Activated CD4-positive, alpha-beta T cell treated with anti-CD3 and anti-CD28 coated beads for 1 hour (primary cell): ENCODE measurements at places on chromosomes 3 and 15.

DNA sequence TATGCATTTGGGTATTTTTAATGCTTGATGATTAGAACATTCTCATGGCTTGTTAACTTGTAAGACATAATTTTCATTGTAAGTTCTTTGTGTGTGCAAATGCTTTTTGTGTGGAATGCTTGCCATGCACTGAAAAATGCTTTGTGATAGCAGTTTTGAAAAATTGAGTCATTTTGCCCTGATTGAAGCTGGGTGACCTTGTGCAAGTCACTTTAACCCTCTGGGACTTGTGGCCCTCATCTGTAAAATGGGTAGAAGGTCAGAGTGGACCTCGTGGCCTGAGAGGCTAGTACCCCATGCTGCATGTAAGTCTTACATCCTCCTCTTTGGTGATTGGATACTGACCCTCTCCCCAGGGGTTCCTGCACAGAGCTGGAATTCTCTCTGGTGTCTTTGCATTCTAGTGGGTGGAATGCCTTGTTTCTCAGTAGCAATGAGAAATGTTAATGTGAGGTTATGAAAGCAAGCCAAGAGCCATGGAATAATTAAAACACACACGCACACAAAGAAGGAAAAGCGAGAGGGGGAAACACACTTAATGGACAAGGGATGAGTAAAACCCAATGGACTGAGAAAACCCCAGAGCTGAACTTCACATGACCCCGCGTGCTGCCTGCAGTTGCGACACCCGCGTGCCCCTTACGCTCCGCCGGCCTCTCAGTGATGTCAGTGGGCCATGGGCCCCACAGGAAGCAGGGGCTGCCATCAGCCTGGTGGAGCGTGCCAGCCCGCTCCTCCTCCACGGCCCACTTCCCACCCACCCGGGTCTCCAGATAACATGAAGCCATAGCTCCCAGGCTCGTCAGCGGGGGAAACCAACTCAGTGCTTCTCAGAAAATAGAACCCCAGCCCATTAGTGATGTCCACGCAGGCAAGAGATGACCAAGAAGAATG lies 44.0 kb downstream of the SMAD3 start:
- DNase-seq = no peak

GRCh38 chr3:33196538-33196937 lies 22.1 kb downstream of the SUSD5 start:
- no peak for DNase-seq

GRCh38 chr3:152554980-152555379 lies 280.0 kb upstream of the P2RY1 start:
- DNase-seq = no peak

DNA sequence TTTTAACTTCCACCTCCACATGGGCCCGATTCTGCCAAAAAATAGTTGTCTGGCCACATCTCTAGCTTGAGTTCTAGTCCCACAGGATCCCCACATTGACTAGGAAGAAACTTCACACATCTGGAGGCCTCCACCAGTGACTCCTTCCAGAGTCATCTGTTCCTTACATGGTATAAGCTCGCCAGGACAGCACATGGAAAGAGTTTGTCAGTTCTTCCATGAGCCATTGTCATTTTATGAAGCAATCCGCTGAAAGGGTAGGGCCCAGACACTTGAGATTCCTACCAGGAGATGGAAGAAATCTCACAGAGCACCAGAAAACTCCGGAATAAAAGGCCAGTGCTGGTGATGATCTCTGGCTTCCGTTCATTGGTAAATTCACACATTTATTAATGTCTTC lies 350.5 kb upstream of the ICE2 start:
- DNase-seq = no peak

- no peak for DNase-seq
Measured at GRCh38 chr3:169524131-169524530, 139.4 kb downstream of the MECOM start.

- DNase-seq = no peak
Measured at GRCh38 chr3:44950275-44950734, 25.7 kb downstream of the ZDHHC3 start.

GRCh38 chr3:122273498-122273897 lies 51.5 kb upstream of the CSTA start:
- no peak for DNase-seq

DNA sequence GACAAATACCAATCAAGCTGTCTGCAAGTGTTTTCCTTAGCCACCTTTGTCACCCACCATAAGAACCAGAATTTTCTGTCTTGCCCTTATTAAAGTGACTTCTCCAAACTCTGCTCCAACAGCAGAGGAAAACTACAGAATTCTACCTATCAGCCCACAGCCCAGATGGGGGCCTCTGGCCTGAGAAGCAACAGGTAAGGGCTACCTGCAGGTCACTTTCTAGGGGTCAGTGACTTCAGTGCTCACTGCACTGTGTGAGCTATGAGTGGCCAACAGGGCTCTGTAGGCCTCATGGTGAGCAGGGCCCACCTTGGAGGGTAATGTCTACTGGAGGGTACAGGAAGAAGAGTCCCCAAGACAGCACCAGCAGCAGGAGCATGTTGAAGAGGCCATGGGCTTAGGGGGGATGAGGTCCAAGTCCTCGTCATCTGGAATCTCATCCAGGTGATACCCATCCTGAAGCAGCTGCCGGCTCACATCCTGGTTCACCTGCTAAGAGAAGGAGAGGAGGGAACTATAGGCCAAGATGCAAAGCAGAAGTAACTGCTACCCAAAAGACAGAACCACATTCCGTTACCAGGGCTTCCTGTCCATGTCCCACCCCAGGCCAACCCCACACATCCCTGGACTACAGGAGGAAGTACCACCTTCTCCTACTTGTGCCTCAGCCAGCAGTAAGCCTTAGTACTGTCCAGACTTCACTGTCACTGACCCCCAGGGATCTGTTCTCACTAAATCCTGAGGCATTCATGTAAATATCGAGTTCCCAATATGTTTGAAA lies 4.2 kb downstream of the FAM219B start:
- no peak for DNase-seq

DNA sequence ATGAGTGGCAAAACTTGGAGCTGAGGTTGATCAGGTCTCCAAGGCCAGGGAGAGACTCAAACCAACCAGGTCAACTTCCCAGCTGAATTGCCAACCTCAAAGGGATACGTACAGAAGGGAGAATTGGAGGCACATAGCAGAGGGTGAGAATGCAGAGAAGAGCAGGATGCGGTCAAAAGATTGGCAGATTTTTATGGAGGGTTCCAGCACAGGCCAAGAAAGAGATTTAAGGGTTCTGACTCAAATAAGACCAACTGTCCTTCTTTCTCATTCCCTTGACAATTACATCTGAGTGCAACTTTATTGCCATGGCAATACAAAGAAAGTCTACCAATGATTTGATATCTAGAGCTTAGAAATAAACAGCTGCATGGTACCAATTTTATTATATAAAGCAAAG lies 33.2 kb downstream of the SCG5 start:
- no peak for DNase-seq

DNA sequence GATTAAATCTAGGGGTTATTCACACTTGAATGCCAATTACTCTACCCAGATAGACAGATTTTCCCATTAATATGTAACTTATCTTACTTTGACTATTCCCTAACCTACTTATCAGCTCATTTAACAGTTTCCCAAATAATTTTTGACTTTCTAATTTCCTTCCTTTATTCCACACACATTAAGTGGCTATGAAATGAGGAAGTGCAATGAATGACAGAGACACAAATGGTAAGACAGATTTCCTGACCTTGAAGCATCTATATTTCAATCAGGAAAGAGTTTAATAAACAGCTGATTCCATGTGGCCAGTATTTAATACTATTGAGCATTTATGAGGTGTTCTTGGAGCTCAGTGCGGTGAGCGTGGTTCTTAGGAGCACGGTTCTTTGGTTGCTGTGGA lies 78.8 kb downstream of the SLC7A14 start:
- DNase-seq = no peak

DNA sequence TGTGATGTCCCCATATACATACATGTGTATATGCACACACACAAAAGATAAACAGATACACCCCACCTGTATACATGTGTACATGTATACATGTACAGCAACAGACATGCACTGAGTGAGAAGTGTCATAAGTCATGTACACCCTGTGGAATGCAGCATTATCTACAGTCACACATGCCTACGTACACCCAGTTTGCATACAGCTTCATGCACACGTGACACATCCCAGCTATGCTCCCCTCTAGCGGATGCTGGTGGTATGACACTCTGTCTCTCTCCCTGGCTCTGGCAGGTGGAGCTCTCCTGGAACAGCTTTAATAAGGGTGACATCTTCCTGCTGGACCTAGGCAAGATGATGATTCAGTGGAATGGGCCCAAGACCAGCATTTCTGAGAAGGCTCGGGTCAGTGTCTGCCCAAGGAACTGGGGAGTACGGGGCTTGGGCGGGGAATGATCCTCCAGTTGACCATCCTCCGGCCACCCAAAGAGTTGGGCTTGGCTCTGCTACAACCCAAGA lies 6.3 kb downstream of the VILL start:
- DNase-seq = peak; percentile 69

GRCh38 chr3:169813757-169814517 lies 1.2 kb upstream of the LRRC34 start:
- peak; percentile 53 for DNase-seq

DNA sequence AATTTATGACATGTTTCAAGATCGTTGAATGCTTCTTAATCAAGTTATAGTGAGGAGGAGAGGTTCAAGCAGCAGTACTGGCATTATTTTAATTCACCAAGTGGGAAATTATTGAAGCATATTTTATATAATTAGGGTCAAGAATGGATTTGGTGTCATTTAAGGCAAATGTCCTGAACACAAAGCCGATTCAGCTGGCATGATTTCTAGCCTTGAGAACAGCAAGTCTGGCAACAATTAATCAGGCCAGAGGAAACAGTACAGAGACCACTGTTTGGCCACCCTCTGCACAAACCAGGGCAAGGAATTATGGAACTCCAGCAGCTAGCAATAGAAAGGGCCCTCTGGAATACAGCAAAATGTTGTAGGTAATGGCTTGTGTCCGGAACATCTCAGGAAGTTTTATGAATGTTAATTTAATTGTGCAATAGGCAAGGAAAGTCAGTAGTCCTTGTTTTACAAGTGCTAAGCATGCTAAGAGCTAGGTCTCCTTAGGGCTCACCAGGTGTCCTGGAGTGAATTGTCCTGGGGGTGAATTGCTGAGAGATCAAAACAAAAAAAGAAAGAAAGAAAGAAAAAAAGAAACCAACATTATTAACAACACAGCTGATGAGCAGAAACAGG lies 38.7 kb upstream of the SNRK start:
- no peak for DNase-seq

- no peak for DNase-seq
Measured at GRCh38 chr3:150610785-150611184, 7.7 kb downstream of the SELENOT start.

DNA sequence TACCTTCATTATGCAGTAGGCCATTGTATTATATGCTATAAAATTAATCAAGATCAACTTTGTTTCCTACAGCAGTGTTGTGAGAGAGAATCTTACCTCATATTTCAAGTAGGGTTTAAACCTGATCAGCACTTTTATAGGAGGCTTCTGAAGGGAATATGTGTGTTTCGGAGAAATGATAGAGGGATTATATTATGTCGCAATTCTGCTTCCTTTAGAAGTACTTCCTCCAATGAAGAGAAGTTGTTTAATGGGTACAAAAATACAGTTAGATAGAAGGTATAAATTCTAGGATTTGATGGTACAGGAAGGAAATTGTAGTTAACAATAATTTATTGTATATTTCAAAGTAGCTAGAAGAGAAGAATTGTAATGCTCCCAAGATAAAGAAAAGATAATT lies 54.9 kb downstream of the NSUN3 start:
- no peak for DNase-seq

GRCh38 chr3:10292505-10293419 lies at the start of gene GHRL:
TSS of gene GHRL (minus strand) at chr3:10292947. CDS start at chr3:10290180, 2,767 bp downstream.
- no peak for DNase-seq

DNA sequence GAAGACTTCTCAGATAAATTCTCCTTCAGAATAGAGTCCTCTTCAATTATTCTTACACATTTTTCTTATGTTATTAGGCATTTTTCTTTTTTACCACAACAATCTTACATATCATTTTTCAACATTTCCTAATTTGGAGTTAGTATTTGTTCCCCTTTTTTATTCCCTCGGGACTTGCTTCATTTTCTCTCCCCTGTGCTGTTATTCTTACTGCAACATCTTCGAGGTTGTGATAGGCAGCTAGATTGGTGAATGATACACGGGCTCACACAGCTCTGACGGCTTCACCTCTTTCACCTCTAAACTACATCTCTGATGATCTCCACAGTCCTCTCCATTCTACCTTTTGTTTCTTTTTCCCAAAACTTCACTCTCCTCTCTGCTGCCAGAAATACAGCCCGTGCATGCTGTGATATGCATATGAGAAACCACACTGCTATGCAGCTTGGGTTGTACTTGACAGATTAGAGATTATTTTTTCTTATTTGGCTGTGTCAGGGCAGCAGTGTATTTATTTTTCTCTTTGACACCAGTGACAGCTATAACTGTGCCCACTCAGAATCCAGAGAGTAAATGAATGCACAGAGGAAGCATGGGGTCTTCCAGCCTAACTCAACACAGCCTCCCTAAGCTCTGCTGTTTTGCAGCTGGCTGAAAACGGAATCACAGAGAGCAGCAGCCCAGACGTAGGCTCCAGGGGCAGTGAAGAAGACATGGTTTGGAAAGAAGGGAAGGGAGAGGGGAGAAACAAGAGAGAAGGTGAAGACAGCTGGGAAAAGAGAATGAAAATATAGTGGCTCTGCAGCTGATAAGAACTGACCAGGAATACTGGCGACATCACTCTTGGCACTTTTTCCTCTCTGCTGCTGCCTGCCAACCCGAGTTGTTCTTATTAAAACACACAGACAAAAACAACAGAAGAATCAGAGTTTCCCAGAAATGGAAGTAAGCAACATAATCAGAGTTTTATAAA lies 61.8 kb downstream of the SLC9A9 start:
- DNase-seq = no peak

- no peak for DNase-seq
Measured at GRCh38 chr3:156723182-156723619, 48.8 kb downstream of the TIPARP start.

DNA sequence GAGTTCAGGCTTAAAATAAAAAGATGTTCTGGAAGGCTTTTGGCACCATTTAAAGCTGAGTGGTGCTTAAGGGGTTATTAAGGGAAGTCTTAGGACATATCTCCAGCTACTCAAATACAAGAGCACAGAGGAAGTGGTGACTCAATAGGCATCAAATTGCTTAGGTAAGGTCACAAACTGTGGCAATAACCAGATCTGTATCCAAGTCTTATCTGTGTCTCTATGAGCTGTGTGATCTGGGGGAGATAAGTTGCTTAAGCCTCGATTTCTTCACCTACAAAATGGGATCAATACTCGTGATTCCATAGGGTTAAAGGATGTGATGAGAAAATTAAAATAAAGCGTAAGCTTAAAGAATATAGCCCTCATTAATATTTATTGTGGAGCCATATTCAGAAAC lies 7.6 kb downstream of the HDC start:
- no peak for DNase-seq

DNA sequence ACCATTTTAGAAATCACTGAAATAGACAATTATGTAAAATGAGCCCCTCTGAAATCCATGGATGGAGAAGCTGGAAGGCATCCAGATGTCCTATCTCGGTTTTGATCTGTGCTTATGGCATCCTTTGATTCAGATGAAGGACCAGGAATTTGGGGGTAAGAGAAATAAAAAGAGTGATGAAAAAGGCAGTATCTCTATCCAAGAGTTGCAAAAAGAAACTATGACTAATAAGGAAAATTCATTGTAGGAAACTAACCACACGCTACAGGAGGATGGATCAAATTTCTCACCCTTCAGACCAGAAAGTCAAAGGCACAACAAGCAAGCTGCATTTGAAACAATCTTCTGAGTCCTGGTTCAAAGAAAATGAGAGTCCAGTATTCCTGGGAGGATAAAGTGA lies 34.8 kb downstream of the SRGAP3 start:
- DNase-seq = no peak
